ENCODE measurements at places on chromosomes 6 and 20.

DNA sequence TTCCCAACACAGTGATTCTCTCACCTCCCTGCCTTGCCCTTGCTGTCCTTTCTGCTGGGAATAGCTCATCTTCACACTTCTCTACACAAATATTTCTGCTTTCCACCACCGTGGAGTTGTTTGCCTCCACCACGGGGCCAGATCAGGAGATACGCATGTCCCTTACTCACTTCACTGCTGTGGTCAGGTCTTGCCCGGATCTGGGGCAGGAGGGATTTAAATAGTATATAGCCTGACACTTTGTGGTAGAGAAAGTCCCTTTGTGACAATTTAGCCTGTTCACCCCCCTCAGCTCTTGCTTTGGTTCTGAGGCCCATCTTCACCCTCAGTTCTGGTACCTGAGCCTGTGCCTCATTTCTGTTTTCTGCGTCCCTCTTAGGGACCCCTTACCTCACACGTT, 92.6 kb upstream of the PREP start:
- DNase-seq: peak; percentile 6

DNA sequence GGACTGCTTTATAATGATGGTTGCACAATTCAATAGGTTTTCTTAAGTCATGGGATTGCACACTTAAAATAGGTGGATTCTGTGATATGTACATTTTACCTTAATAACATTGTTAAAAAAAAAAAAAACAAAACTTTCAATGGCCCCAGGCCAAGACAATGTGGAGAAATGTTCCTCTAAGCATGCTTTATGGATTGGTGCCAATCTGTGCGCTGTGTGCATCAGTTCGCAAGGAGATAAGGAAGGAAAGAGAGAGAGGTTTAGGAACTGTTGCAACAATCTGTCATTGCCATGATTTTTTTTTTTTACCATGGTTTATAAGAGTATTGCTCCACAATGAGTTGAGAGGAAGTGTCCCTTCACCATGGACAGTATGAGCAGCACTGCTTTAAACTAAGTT, 399.6 kb downstream of the PTPRT start:
- no peak for DNase-seq

- peak; percentile 71 for DNase-seq
Observed at GRCh38 chr20:18019068-18019467, 38.6 kb downstream of the OVOL2 start.

GRCh38 chr6:84457276-84457675, 229.8 kb upstream of the CEP162 start:
- no peak for DNase-seq

DNA sequence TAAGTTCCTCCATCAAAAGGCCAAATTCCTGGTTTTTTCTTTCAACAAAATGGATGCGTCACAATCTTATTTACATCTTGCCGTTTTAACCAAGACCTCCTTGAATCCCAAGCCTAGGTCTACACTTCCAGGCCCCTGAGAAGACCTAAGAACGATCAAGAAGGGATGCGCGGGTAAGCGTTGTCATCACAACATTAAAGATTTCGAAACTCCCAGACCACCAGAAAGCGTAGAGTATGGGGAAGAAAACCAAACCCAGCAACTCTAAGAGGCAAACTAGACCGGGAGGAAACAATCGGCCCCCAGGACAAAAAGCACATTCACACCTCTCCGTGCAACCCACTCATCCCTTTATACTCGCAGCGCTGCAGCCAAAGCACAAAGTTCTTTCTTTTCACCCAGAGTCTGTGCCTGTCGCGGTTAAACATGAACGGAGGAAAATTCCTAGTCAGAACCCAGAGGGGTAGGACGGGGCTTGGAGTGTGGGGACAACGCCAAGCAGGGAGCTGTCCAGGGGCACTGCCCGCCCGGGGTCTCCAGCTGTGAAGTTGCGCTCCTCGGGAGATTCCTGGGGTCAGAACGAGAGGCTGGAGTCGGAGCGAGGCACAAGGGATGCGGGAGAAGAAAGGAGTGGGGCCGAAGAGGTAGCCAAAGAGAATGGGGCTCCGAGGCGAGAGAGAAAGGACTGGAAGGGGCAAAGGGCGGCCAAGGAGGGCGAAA, 725 bp downstream of the OSER1 start:
- DNase-seq: peak; percentile 30

- no peak for DNase-seq
Observed at GRCh38 chr6:144689503-144690040, 404.4 kb downstream of the UTRN start.

DNA sequence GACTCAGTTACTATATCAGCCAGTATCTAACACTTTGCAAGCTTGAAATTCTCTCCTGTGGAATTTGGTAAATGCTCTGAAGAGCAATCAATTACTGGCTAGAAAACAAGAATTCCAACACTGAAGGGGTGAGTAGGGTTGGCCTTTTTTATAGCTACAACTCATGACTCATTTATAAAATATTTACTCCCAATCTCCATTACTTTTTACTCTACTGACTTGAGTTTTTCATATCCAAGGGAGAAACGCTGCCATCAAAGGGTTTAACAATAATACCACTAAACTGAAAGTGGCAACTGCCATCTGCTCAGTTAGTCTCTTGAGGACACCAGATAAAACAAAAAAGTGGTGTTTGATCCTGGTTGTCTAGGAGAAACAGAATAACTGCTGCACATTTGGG, 203.1 kb downstream of the UBE3D start:
- DNase-seq: no peak
